ENCODE measurements at places on chromosomes 6 and 20.

DNA sequence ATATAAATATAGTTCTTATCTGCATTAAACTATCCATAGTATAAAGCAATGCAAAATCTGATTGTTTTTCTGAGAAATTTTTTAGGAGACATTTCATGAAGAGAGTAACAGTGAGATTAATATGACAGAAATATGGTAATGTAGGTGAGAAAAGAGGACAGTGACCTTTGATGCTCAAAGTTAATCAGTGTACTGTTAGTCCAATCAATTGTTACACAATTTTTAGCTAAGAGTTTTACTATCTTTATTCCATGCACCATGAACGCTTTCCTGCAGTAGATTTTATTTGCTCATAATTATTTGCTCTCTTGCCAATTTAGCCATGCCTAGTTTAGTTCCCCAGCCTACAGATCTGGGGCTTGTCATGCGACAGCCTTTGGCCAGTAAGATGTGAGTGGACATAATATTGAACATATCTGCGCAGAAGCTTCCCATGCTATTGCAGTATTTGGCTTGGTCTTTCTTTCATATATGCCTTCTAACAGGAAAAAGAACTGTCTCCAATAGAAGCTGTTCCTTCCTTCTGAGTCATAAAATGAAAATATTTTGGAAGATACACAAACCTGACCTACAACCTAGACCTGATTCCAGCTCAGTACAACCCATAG lies 38.7 kb downstream of the FKBP1C start:
- no peak for DNase-seq

DNA sequence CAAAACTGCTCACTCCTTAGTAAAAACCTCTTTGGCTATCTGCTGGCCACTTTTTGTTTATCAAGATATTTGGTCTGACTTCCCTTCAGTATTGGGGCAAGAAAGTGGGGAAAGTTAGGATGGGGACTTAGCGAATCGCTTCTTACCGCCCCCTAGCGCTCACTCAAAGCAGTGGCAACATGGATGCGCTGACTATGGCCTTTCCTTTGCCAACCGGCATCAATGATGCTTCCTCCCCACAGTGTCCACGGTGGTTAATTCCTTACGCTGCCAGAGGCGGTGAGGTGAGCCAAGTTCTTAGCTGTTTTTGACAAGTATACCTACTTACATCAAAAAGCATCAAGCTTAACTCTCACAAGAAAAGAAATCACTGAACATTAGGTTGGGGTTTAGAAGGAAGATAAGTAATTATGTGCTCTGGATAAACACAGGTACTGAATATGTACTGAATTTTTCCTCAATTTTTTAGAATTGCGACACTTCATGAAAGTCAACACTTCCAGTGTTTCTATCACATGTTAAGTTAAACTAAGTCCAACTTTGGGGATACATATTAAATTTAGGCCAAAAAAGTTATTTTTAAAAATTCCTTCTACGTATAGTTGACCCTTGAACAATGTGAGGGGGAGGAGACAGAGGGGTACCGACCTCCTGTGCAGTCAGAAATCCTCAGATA lies 86.7 kb downstream of the GMDS start:
- no peak for DNase-seq

- DNase-seq: no peak
These were observed 266.5 kb upstream of the CITED2 start for GRCh38 chr6:139640921-139641320.

DNA sequence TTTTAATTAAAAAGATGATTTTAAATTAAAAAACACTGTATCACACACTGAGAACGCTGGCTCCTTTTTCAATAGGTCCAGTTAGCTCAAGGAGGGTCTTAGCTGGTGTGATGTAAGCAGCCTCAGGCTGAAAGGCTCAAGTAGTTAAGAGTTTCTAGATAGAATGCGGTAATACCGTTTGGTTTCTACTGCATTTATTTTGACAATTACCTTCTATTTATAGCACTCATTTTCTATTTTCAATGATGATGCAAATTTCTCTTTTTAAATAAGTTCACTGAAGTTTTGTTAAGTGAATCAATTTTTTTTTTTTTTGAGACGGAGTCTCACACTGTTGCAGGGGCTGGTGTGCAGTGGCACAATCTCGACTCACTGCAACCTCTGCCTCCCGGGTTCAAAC lies 87.1 kb downstream of the PREX1 start:
- DNase-seq: no peak

DNA sequence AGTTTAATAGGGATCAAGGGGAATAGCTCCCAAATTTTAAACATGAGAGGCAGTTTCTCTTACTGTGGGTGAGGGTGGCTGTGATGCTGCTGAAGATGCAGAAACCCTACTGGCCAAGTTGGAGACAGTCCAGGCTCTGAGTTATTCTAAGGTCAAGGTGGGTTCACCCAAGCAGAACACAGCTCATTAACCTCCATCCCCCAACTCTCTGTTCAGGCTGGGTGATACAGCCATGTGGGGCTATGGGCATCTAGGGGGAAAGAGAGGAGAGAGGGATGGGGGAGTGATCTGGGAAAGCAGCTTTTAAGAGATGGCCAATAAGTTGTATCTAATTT lies 18.9 kb upstream of the TRAM2 start:
- no peak for DNase-seq

- DNase-seq: no peak
These were observed 42.6 kb upstream of the CDH22 start for GRCh38 chr20:46350986-46351267.

DNA sequence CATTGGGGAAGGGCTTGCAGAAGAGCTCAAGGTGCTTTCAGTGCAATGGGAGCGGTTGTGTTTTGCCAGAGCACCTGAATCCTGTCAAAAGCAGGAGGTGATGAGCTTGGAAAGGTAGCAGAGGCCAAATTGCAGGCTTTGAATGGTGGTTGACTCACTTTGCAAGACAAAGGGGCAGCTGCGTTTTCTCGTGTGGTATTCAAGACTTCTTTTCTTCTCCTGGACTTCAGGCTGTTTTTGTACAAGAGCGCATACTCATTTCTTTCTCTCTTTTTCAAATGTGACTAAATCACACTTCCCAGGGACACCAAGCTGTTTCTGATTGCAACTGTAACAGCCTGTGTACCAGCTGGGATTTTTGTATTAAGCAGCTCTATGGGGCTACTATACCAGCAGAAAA lies 32.3 kb downstream of the GHRH start:
- no peak for DNase-seq

GRCh38 chr6:26232940-26233648 lies 131.9 kb upstream of the BTN3A2 start:
- DNase-seq: no peak

GRCh38 chr6:109297406-109298110 lies 84.7 kb downstream of the CD164 start:
- DNase-seq: no peak

DNA sequence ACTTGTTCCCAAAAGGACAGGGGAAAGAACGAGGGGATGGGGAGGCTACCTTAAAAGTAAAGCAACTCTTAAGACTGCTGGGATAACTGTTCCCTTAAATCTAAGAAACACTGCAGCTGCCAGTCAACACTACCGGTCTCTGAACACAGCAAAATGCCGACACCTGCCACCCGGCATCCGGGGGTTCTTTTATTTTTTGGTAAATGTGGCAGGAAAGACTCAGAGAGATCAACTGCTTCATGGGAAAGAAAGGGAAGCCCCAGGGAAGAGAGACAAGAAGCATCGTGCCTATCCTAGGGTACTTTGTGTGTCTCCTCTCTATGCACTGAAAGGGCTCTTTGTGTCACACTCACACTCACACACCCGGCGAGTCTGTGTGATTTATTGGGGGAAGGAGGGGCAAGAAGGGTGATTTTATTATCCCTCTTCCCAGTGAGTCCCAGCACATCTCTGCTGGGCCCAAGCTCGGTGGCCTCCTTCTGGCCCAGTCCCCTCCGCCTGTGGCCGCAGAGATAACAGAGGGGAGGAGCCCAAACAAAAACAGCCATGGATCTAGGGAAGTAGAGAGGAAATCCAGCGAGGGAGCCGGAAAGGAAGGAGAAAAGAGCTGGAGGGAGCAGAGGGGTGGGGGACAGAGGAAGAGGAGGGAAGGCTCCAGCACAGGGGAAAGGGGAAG lies 1.4 kb downstream of the FYN start:
- no peak for DNase-seq

DNA sequence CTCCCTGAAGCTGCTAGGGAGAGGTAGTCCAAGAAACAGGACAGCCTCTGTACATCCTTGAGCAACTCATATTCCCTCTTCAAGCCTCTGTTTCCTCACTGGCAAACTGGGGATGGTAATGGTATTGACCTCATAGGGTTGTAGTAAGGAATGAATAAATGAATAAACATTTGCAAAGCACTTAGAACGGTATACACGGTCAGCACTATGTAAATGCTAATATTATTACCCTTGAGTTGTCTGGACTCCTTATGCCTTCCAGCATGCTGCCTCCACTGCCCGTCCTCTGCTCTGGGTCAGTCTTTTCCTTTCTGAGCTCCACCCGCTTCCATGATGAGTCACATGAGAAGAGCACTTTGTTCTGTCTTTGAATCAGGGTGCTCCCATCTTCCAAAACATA lies 50.6 kb downstream of the KHDC1L start:
- DNase-seq: no peak

GRCh38 chr6:101956961-101957360 lies 563.5 kb downstream of the GRIK2 start:
- no peak for DNase-seq

- DNase-seq: no peak
These were observed 214.8 kb upstream of the BTBD3 start for GRCh38 chr20:11702721-11703518.

DNA sequence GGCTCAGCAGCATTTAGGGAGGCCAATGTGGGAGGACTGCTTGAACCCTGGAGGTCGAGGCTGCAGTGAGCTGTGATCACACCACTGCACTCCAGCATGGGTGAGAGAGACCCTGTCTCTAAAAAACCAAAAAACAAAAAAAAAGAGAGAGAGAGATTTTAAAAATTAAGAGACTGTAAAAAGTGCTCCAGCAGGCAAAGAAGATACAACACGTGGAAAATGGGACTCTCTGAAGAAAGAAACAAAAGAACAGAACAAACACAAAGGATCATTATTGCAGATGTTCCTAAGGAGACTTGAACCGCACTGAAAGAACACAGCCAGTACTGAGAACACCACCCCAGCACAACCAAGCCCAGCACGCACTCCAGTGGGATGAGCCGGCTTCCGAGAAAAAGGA lies 74.2 kb downstream of the TAF4 start:
- DNase-seq: no peak

DNA sequence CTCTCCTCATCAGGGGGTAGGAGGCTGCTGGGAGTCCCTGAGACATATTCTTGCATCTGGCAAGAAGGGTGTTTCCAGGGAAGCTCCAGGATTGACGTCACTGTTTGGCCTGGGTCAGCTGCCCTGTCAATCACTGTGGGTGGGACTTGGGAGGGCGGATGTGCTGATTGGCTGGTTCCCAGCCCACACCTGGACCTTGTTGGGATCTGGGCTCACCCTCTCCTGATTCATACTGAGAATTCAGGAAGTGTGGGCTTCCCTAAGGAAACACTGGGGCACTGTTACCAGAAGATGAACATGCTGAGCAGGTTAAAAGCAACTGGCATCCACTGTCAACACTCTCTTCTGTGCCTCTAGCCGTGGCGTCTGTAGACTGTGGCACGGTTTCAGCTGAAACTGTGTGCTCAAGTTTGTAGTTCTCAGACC lies 36.5 kb downstream of the CDH26 start:
- DNase-seq: no peak

DNA sequence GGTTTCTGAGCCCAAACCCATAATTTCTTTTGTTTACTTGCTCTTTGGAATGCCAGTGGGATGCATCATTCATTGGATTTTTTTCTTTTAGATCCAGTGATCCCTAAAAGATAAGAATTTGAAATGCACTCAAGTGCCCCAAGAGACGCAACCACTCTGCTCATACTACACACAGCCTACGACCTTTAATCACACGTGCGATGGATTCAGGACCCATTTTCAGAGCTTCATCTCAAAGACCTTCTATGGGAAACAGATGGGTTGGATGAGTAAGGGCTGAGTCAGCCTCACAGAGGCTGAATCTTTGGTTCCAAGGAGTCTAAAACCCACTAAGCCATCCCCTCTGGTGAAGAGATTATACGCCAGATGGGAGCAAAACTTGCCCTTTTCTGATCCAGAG lies 265.5 kb upstream of the EXOC2 start:
- no peak for DNase-seq

GRCh38 chr20:46614503-46614902 lies 36.8 kb downstream of the SLC13A3 start:
- DNase-seq: no peak

DNA sequence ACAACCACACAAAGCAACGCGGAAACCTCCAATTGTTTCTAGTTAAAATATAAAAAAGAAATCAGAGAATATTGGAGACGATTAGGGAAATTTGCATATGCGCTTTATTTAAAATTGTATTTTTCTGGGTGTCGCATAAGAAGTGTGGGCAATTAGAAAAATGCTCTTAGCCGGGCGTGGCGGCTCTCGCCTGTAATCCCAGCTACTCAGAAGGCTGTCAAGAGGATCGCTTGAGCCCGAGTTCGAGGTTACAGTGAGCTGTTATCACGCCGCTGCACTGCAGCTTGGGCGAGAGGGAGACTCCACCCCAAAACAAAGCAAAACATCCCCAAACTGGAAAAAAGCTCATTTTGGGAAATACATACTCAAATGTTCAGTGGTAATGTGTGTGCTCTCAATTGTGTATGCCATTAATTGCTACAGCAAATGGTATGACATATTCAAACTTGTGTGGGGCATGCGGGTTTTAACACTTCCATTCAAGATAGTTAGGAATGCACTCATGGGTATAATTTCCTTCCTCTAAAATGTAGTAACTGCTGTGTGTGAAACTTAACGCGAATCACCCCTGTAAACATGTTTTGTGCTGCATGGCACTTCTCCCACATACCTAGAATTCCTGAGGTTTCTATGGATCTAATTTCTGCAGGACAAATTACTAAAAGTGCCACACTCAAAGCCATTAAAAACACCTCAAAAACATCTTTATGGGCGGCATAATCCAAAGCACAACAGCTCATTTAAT lies 54.7 kb upstream of the HFE start:
- DNase-seq: no peak

DNA sequence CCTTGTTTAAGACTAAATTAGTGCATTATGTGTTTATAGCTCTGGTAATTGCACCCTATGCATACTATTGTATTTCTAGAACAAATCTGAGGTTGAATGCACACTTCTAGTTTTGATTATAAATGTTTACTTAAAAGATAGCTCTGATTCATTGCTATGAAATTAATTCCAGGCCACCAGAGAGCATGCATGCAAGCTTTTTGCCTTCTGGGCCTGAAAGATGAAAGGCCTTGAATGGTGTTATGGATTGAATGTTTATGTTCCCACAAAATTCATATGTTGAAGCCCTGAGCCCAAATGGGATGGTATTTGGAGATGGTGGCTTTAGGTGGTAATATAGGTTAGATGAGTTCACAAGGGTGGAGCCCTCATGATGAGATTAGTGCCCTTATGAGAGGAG lies 695.0 kb upstream of the MAP3K7 start:
- no peak for DNase-seq

GRCh38 chr6:169984181-169985120 lies 233.0 kb downstream of the ERMARD start:
- no peak for DNase-seq
